Kidney tubule cell (primary cell): ENCODE measurements at places on chromosomes 12 and 14.

DNA sequence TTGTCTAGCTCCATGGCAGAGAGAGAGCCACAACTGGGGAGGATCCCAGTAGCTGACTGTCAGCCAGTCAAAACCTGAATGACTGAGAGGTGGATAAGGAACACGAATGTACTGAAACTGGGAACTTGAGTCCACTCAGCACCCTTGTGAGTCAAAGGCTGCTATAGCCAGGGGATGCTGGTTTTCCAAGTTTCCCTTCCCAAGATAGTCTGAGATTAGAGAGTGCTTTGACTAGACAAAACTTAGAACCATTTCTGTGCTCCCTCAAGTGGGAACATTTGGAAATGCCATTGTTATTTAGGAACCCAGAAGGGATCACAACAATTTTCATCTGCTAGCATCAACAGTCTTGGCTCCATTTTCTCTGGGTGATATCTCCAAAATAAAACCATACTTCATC, 4.0 kb downstream of the PRKAG1 start:
- DNase-seq: no peak

DNA sequence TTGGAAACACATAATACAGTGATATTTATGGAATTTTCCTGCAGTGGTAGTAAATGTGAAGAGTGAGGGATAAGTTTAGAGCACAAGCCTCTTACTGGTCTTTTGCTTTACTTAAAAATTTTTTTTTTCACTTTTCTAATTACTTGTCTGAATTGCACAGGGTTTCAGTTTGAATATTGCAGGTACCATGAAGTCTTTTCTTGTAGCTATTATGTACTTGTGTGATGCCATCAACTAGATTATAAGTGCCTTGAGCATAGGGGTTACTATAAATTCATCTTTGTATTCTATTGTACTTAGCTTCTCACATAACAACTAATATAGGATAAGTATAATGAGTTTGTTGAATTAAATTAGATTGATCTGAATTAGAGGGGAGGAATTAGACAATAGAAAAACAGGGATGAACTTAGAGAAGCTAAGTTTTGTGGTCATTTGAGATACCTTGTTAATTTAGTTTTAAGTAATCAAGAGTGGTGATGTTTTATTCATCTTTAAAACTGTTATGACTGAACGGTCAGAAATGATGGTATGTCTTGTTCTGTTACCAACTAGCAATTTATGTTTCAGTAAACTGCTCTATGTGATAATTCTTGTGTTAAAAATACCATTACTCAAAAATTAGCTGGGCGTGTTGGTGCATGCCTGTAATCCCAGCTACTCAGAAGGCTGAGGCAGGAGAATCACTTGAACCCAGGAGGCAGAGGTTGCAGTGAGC, 42.1 kb downstream of the CCDC91 start:
- no peak for DNase-seq

- no peak for DNase-seq
Observed at GRCh38 chr14:24690492-24690891, 56.5 kb upstream of the GZMB start.

GRCh38 chr14:66508846-66509621, 1.1 kb downstream of the GPHN start:
- DNase-seq: peak; percentile 41

DNA sequence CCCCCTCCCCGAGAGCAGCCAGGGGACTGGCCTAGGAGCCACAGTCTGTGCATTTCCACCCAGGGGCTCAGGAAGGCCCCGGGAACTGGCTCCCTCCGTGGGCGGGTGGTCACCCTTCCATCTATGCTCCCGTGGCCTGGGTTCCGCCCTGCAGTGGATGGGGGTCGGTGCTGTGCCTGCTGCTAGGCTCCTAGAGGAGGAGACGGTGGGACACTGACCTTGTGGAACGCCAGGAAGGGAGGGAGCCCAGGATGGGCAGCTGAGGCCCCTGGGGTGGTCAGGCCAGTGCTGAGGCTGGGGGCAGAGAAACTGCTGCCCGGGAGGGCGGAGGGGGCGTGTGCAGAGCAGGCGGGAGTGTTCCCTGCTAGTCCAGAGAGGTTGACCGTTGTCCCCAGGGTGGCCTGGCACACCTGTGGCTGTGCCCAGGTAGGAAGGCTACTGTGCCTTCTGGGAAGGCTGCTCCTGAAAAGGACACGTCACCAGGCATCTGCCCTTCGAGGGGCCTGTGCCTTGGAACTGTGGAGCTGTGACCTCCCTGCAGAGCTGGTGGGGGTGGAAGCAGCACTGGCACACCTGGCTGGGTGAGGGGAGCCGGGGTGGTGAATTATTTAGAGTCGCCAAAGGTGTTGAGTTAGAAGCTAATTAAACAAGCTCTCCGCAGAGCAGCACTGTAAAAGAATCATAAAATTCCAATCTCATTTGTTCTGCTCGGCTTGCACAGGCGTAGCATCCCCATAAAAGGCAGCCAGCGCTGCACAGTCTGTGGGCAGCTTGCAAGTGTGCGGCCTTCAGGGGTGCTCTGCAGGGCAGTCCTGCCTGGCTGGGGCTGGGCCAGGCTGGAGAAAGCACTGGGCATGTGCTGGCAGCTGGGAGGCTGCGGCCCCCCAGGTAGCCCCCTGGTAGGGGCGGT, 145.1 kb downstream of the KIF26A start:
- DNase-seq: no peak

DNA sequence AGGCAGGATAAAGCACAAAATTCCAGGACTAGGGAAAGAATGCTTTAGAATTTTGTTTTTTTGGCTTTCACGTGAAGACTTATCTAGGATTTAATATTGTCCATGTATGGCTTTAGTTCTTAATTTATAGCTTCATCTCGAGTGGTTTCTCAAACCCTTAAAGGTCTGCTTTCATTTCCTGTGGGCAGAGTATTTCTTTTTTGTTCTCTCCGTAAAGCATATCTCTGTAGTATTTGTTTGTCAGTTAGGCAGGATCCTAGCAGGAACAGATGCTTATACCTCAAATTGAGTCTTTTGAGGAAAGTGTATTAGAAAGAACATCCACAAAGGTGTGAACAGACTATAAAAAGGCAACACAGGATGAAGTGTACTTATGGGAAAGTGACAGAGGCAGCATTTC, 697.1 kb upstream of the SEL1L start:
- DNase-seq: no peak

- DNase-seq: no peak
Observed at GRCh38 chr14:22105006-22105623, 431.5 kb upstream of the OR4E1 start.
